ENCODE measurements at places on chromosomes 1 and 21.

- no peak for DNase-seq
These were observed 28.3 kb upstream of the COL18A1 start for GRCh38 chr21:45376459-45377324.

- DNase-seq, result no peak
These were observed 67.8 kb downstream of the CNIH3 start for GRCh38 chr1:224683936-224684335.

DNA sequence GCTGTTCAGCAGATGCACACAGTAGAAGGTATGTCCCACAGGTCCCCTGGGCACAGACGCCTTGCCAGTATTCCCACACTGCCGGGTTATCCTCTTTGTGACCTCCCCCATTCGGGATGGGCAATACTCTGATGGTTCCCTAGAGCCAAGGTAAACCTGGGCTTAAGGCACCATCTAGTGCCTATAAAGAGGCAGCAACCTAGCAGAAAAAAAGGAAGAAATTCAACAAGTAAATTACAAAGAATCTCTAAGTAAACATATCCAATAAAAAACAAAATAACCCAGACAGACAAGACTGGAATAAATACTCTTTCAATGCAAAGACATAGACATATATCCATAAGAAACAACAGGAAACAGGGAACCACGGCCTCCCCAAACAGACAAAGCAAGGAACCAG is 39.4 kb downstream of the HSF2BP start:
- DNase-seq, result no peak

GRCh38 chr1:47629201-47629600 is 191.4 kb downstream of the FOXD2 start:
- DNase-seq, result no peak

DNA sequence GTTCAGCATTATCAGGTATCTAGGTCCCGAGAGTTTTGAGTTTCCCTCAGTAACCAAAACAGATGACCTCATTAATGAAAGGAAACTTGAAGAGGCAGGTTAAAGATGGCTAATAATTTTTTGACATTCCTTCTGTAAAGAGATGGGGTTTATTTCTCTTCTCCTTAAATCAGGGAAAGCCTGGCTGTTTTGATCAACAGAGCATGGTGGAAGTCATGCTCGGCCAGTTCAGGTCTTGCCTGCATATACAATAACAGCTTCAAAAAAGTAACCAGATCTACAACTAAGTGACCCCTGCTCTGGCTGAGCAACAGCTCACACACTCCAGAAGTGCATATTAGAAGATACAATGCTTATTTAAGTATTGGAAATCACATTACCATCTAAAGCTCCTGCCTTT is 36.6 kb upstream of the POU2F1 start:
- DNase-seq, result no peak

DNA sequence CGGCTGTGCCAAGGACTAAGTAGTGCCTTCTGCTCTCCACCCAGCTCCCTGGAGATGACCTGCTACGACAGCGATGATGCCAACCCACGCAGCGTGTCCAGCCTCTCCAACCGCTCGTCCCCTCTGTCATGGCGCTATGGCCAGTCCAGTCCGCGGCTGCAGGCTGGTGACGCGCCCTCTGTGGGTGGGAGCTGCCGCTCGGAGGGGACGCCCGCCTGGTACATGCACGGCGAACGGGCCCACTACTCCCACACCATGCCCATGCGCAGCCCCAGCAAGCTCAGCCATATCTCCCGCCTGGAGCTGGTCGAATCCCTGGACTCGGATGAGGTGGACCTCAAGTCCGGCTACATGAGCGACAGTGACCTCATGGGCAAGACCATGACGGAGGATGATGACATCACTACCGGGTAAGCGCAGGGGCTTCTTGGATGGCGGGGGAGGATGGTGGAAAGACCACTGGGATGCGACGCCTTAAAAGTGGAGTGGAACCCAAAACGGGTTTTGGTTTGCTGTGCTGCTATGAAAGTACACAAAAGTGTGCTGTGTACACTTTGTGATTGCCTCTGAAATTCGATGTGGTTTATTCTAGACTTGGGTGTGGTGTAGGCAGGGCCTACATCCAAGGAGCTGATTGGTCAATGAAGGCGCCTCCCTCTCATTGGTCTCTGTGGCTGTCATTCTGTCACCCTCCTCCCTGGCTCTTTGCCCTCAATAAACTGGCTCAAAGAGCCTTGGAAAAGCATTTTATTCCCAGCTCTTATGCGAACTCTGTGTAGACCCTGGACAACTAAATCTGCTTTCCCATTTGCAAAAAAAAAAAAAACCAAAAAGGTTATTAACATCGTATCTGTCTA is 110.4 kb upstream of the IPO9 start:
- DNase-seq, result no peak

DNA sequence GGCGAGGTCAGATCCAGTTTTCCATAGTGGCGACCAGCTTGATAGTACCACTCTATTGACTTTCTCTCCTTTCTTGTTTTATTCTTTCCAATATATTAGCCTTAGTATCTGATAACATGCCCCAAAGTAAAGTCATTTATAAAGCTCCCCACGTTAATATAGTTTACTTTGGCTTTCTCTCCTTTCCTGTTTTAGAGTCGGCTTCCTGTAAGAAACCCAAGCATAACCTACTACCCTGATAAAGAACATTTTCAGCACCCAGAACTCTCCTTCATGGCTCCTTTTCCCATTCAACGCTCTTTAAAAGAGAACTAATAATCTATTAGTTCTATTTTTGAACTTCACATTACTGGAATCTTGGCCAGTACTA is 23.7 kb downstream of the CD1D start:
- no peak for DNase-seq

- DNase-seq, result no peak
These were observed 5.1 kb downstream of the TMEM51 start for GRCh38 chr1:15158506-15159165.

- DNase-seq, result no peak
These were observed 12.3 kb downstream of the SORT1 start for GRCh38 chr1:109385417-109385816.

GRCh38 chr1:229699613-229700267 is 73.7 kb downstream of the URB2 start:
- no peak for DNase-seq

GRCh38 chr1:185434721-185435120 is 117.7 kb upstream of the IVNS1ABP start:
- DNase-seq, result no peak

DNA sequence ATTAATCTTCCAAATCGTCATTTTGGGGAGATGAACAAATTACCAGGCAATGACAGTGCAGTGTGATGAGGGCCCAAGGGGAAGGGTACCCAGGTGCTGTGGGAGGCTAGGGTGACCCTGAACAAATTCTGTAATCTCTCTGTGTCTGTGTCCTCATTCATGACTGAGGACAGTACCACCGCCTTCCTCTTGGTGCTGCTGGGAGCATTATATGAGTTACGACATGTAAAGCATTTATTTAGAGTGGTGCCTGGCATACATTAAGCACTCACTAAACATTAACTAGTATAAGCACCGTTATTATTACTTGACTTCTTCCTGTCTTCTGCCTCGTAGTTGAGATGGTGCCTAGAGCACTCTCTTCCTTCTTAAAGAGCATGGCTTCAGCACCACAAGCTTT is 468.2 kb upstream of the VAMP3 start:
- no peak for DNase-seq

GRCh38 chr21:39923476-39923875 is 56.2 kb downstream of the PCP4 start:
- no peak for DNase-seq

DNA sequence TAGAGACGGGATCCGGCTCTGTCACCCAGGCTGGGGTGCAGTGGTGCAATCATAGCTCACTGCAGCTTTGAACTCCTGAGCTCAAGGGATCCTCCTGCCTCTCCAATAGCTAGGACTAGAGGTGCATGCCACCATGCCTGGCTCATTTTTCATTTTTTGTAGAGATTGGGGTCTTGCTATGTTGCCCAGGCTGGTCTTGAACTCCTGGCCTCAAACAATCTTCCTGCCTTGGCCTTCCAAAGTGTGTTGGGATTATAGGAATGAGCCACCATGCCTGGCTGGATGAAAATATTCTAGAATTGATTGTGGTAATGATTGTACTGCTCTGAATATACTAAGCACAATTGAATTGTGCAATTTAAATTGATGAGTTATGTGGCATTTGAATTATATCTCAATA is 21.9 kb downstream of the ZMYM4 start:
- no peak for DNase-seq
